ENCODE measurements at places on chromosomes 3 and 15.

DNA sequence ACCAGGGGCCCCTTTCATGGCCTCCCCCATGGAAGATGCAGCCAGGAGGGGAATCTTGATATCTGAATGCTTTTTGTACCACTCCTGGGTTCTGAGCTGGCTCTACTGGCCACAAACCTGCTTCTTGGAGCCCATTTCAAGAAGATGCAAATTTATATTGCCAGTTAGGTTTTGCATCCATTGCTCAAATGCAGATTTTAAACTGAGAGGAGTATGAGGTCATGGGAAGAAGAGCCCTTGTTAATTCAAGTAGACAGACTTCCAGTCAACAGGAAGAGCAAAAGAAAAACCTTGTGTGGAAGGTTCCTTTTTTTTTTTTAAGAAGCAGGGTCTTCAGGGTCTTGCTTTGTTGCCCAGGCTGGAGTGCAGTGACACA lies 133.5 kb downstream of the PDZRN3 start:
- DNase-seq = no peak

GRCh38 chr3:47577583-47578118 lies 1.0 kb downstream of the CSPG5 start:
- DNase-seq = no peak

DNA sequence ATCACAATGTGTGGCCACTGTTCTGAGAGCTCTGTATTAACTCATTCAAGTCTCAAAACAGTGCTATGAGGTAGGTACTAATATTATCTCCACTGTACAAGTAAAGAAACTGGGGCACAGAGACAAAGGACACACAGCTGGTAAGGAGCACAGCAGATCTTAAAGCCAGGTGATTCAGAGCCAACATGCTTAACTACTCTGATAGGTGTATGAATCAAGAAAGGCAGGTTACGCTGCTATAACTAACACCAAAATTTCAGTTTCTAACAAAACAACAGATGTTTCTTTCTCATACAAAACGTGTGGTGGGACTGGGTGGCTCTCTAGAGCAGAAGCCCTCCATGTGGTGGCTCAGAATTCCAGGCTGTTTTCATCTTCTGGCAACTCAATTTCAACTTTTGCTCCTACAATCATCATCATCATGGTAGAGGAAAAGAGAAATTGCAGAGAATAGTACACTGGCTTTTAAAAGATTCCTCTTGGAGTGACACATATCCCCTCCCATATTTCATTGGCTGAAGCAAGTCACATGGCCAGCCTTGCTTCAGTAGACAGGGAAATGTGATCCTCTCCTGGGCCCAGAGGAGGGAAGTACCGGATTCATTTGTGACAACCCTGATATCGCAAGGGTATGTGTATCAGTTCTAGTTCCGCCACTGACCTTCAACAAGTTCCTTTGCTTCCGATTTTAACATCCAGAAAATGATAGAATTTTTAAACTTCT lies 126.2 kb upstream of the PTX3 start:
- no peak for DNase-seq

- no peak for DNase-seq
These were observed 269.4 kb upstream of the ZPLD1 start for GRCh38 chr3:102165367-102165766.

DNA sequence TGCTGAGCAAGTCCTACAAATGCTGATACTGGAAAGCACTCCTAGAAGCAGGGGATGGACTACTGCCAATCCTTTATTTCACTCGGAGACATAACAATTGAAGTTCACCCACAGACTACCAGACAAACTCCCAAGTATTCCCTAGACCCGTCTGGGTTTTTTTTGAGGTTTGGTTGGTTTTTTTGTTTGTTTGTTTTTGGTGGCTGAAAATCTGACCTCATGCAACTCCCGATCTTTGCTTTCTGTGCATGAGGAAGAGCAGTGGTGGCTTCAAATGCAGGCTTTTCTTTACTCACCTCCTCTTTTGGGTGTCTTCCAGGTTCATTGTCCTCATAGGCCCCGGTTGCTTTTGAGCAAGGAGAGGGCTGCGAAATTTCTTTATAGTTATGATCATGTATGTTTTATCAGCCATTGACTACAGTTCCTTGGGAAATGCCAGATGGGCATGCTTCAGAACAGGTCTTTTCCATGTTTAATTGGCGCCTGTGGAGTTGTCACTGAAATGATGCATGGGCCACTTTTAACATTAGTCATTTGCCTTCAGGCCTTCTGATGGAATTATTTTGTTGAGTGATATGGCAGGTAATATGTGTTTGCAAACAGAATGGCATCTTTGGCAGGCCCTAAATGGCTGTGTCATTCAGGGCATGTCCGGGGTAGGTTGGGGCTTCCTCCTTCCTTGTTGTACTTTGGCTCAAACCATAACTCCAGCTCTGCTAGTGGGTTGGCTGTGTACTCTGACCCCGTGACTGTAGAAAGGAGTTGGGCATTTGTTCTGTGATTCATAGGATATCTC lies 81.3 kb upstream of the ZBED2 start:
- DNase-seq = no peak
